ENCODE measurements at places on chromosomes 13 and 19.

DNA sequence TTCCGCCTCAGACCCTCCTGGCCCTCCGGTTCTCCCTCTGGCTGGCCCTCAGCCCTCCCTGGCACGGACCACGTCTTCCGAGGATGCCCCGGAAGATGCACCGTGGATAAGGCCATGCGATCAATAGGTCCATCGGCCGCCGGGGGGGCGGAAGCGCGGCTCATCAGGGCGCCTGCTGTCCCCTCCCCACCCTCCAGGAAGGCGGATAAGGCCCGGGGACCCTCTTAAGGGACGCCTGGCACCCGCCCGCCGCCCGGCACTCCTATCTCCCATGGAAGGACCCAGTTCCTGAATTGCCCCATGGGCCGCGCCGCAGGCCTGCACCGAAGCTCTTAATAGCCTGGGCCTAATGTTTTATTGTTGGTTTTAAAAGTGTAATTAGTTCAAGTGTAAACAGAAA lies 46.2 kb upstream of the TCF3 start:
- DNase-seq, result no peak

GRCh38 chr13:72071713-72072112 lies 204.7 kb upstream of the DACH1 start:
- no peak for DNase-seq

GRCh38 chr19:290372-291005 lies 714 bp downstream of the PLPP2 start:
- peak; percentile 20 for DNase-seq

- DNase-seq, result no peak
These were observed 1.1 kb upstream of the ZNF581 start for GRCh38 chr19:55642153-55643002.

GRCh38 chr19:14310055-14310454 lies 71.2 kb upstream of the ADGRE5 start:
- DNase-seq, result no peak

- no peak for DNase-seq
These were observed 28.4 kb upstream of the LATS2 start for GRCh38 chr13:21089830-21090229.

- no peak for DNase-seq
These were observed 634.0 kb downstream of the TBC1D4 start for GRCh38 chr13:74847966-74848365.

GRCh38 chr19:36041831-36042230 lies 9.2 kb upstream of the CLIP3 start:
- DNase-seq, result no peak

GRCh38 chr19:28074773-28075172 lies 1138.2 kb downstream of the UQCRFS1 start:
- no peak for DNase-seq

GRCh38 chr13:33242984-33243617 lies 42.5 kb downstream of the STARD13 start:
- no peak for DNase-seq

DNA sequence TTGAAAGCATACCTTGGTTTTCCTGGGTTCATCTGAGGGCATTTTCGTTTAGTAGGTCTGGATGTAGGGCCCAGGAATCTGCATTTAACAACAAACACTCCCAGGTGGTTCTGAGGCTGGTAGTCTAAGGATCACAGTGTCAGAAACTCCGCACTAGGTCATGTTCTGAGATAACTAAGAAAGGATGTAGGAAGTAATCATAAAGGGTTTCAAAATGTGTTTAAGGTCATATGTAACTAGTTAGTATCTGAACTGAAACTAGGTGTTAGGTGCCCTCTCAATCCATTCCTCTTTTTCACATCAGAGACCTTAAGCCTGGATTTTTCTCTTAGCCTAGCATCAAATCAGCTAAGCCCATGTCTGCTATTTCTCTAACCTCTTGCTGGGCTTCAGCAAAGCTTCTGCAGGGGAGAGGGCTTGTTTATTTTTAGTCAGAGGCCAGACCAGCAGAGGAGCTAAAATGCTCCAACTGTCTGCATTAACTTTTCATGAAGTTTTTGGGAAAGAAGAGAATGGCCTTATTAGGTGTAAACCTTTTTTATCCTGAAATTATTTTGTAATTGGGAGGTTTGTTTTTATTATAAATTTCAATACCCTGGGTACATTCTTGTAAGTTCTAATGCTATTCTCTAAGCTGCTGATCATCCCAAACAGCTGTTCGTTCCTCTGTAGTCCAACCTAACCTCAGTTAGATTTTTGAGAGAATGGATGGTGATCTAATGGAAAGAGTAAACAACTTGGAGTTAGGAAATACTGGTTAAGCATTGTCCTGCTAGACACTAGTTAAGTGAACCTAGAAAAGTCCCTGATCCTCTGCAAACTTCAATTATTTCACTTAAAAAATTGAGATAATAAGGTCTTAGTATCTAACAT lies 262.8 kb upstream of the RFC3 start:
- DNase-seq, result no peak

DNA sequence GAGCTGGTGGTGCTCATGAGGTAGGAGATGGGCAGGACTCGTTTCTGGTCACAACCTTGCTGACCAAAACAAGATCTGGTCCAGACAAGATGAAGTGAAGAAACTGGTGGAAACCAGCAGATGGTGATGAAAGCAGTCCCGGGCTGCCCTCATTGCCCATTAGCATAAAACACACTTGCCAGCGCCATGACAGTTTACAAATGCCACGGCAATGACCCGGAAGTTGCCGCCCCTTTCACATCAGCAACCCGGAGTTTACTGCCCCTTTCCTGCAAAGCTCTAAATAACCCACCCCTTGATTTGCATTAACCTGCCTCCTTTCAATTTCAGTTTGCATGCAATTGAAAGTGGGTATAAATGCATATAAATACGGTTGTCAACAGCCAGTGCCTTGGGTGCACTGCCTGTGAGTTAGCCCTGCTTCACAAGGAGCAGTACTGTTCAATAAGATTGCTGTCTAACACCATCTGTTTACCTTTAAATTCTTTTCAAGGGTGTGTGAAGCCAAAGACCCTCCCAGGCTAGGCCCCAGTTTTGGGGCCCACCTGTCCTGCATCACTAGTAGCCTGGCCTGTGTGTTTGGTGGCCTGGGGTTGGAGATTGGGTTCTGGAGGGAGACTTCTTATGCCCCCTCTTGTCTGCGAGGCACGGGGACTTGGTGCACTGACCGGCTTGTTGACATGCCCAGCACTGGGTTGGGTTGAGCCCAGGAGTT lies 38.8 kb downstream of the CHST8 start:
- DNase-seq, result no peak

DNA sequence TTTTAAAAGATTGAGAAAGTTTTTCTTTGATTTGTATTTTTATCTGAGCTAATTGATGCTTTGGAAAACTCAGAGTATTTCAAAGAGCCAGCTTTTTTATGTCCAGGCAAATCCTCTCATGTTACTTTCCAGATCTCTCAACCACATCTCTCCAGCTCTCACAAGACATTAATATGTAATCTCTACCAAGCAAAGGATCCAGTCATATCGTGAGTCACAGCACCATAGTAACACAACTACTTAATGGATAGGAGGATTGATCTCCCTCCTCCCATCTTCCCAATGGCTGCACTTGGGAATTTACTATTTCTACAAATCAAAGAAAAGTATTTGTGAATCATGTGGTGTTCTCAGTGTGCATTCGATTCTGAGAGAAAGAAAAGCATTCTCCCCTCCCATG lies 63.3 kb downstream of the POU4F1 start:
- DNase-seq, result no peak

All from nucleus accumbens (tissue), 56 donors.